ENCODE measurements at places on chromosomes 2 and 18.

- DNase-seq: no peak
These were observed 564.0 kb downstream of the TNS1 start for GRCh38 chr2:217438821-217439220.

- no peak for DNase-seq
These were observed 278.7 kb downstream of the MBD5 start for GRCh38 chr2:148299616-148300015.

GRCh38 chr18:72638376-72638775 lies 94.2 kb upstream of the CBLN2 start:
- no peak for DNase-seq

DNA sequence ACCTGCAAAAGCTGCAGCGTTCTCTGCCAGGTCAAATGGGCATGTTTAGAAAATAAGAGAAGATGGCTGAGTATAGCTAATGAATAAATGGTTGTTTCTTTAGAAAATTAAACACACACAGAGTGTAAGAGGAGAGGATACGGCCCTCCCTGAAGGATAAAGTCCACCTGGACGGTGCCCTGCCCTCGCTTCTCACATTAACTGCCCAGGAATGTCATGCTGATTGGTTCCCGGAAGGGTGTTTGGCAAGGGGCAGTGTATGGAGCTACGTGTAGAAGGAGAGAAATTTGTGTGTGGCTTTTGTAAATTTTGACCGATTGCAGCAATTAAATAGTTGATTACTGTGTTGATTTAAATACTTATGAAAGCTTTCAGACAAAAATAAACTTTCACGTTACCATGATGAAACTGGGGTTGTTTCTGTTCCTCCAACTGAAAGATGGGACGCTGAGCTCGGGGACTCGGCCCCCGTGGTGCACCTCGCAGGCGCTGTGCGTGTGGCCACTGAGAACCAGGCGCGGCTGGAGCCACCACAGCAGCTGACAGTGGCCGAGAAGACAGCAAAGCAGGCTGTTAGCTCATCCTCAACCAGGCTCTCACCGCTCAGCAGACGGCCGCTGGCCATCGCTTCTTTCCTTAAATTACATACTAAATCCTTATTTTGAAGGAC lies 22.7 kb downstream of the MPPE1 start:
- DNase-seq: peak; percentile 7

- no peak for DNase-seq
These were observed 36.7 kb downstream of the PKP4 start for GRCh38 chr2:158493458-158493857.

Data from substantia nigra (tissue), 51 donors.